ENCODE measurements at places on chromosomes 5 and 9.
A peak's percentile ranks its signal among the peaks of the same experiment; 100 is the strongest.

DNA sequence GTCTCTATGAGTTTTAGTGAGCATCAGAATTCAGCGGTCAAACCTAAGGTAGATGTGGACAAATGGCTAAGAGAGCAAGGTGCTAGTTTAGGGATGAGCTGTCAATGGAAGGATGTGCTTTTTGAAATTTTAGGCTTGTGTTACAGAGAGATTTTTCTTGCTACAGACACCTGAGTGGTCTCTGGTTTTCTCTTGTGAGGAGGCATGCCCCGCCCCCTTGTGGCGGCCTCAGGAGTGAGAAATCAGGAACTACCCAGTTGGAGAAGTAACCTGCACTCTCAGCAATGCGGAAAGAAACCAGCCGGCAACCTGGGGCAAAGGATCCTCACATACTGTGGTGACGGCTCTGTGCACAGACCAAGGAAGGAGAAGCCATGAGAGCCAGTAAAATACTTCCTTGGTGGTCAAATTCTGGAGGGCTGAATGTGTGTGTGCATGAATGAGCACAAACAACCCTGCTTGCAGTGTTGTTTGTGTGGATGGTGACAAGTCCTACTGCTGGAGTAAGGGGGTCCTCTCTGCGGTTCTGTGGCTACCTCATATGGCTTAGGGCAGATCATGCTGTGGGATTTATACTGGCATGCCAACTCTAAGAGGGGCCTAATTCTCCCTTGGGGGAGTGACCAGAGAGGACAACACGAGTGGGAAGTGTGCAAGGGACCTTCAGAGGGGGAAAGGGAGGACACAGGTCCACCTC, 16.7 kb upstream of the HSD17B4 start:
- DNase-seq: peak; percentile 47

GRCh38 chr9:108257382-108257781, 598.4 kb downstream of the ACTL7B start:
- no peak for DNase-seq

- DNase-seq: peak; percentile 86
Measured at GRCh38 chr9:16030528-16031185, 477.8 kb downstream of the CCDC171 start.

DNA sequence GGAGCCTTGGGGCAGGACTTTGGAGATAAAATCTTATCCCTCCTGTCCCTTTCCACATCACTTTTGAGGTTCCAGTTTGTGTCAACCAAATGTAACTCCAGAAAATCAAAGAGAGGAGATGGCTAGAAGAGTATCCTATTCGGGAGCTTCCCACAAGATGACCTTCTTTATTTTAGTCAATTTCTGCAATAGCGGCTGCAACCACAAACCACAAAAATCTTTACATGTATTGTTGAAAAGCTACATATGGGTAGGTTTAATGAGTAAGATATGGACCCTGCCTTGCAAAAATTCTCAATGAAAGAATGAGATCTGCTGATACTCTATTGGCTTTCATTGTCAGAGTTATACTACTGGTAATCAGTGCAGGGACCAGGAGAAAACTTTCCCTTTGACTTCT, 92.2 kb upstream of the MAMDC2 start:
- DNase-seq: no peak

DNA sequence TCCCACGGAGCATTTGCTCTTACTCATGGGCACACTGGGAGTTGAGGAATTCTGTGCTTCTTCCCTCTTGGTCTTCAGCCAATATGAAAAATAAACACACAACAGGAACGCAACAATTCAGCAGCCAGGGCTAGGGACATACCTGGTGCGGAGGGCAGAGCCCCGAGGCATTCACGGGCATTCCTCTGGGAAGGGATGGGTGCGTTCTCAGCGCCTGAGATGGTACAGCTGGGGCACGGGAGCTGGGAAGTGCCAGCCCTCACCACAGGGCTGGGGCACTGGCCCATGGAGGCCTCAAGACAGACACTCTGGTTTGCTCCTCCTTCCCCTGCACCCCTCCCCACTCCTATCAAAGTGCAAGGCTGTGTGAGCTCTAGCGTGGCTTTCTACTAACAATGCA, 2.1 kb downstream of the SLC6A3 start:
- no peak for DNase-seq

GRCh38 chr5:147092044-147092443, 142.8 kb upstream of the STK32A start:
- no peak for DNase-seq

GRCh38 chr9:15310107-15310850, 3.3 kb upstream of the TTC39B start:
- DNase-seq: no peak

DNA sequence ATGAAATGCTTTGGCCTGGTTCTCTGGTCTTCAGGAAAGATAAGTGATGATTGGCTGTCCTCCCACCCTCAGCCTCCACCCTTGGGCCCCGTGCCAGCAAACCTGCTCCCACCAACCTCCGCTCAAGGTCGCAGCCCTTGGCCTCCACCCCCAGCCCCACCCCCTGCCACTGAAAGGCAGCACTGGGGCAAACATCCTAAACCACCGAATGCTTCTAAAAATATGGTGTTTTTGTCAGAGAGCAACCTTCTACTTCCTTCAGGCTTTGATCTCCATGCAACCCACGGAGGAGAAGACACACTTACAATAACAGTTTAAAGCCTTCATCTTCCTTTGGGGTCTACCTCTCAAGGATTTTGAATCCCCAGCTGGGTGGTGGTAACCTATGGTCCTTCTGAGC, 24.0 kb upstream of the TCF7 start:
- DNase-seq: no peak

GRCh38 chr5:81827500-81827899, 76.6 kb upstream of the SSBP2 start:
- DNase-seq: no peak

DNA sequence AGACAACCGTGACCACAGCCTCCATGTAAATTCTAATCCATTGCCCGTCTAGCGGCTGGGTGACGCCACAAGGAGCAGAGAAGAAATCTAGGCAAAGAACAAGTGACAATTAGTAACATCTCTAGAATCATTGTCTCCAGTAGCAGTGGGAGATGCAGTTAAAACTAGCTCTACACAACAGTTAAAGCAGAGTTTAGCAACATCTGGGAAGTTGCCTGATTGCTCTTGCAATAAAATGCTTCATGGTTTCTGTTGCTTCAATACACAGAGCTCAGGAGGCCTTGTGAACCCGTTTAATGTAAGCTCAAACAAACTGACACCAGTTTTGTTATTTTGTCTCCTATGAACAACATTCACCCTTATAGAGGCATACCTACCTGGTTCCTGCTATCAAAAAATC, 369.8 kb upstream of the PDE4D start:
- DNase-seq: no peak

- no peak for DNase-seq
Measured at GRCh38 chr5:6827526-6828219, 114.4 kb downstream of the TENT4A start.

GRCh38 chr5:154047324-154047723, 8.6 kb downstream of the MFAP3 start:
- no peak for DNase-seq

GRCh38 chr5:490116-491106, 33.8 kb downstream of the SLC9A3 start:
- no peak for DNase-seq

DNA sequence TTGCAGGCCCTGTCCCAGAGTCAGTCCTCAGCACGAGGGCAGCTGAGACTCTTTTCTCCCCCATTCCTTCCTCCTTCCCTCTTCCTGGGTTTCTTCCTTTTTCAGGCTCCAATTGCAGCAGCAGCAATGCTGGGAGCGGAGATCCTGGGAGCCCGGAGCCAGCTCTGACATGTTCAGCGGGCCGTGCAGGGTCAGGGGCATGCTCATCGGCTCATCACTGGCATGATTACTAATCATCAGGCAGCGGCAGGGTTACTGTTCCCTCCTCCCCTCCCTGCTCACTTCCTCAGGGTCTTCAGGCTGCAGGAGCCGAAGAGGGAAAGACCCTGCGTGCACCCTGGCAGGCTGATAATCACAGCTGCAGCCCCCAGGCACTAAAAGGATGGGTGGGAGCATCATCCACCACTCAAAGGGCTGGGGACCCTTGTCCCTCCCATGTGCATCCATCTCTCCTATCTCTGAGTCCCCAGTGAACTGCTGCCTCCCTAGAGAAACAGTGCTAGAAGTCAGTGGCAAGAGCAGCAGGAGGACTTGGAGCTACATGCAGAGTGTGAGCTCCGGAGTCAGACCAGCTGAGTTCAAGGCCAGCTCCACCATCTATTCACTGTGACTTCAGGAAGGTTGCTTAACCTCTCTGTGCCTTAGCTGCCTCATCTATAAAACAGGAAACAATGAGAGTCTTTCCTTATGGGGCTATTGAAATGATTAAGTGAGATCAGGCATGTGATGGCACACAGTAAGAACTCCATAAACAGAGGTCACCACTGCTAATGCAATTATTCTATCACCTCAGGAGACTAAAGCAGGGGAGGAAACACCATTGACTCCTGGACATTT, 7.8 kb upstream of the KCNIP1 start:
- no peak for DNase-seq

GRCh38 chr5:18792145-18792544, 1157.9 kb downstream of the TAF11L14 start:
- no peak for DNase-seq

- DNase-seq: peak; percentile 48
Measured at GRCh38 chr5:72587661-72588308, 80.6 kb upstream of the ZNF366 start.

GRCh38 chr9:120755810-120756434, 37.3 kb downstream of the FBXW2 start:
- DNase-seq: peak; percentile 28

- DNase-seq: peak; percentile 67
Measured at GRCh38 chr5:6745706-6746222, 32.5 kb downstream of the TENT4A start.

DNA sequence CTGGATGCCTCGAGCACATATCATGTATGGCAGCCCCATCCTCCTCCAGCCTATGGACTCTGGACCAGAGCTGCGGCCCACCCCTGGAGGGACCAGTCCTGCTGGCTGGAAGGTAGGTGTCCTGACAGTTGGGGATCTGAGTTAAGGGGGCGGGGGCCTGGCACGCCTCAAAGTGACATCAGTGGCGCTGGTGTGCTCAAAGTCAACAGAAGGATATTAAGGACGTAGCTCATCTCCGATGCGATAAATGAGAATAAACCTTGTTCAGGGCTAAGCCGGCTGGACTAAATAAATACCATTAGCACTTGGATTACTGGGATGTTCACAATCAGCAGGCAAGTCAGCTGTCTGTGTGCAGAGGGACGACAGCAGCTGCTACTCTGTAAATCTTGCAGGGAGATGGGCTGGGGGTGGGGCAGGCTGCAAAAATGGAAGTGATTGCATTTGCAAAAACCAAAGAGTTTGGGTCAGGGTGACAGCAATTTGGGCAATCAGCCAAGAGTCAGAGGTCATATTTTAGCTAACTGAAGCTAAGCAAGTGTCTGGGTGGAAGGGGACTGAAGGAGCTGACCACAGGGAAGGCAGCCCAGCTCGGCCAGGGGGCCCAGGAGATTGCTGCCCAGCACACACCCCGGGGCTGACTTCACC, 80.0 kb upstream of the LRRTM2 start:
- DNase-seq: no peak

DNA sequence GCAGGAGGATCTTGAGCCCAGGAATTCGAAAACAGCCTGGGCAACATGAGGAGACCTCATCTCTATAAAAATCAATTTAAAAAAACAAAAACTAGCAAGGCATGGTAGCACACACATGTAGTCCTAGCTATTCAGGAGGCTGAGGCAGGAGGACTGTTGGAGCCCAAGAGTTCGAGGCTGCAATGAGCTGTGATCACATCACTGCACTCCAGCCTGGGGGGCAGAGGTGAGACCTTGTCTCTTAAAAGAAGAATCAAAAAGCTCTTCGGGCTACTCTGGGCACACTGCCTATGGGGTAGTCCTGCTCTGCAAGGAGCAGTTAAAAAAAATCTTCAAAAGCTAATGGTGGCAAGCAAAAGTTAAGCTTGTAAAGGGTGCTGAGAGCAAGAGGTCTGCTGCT, 23.5 kb downstream of the SKP1 start:
- no peak for DNase-seq

DNA sequence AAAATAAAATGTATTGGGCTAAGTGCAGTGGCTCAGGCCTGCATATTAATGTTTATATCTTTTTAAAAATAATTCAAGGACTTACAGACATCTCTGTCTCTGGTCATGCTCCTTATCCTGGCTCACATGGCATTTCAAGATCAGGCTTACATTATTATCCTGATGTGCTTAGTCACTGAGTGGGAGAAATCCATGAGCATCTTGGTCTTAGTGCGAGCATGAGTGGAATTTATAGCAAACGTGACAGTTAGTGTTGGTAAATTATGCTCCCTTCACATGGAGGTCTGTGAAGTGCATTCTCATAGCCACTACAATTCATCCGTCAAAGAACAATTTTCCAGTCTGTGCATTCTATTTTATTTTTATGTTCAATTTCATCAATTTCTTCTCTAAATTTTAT, 237.8 kb upstream of the EDIL3 start:
- peak; percentile 91 for DNase-seq

DNA sequence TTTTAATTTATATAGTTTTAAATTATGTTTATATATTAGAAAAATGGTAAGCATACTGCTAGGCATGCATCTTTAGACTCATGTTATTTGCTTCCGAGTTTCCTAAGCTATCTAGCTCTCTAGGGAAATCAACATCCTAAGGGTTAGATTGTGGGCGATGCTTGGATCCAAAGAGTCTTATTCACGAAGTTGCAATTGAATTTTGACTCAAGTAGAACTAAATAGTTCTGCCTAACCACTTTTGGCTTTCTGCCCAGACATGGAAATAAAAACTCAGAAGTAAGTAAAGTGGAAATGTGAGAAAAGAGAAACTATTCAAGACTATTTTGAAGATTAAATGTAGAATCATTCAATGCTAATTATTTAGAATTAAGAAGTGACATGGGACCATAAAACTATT, 440.4 kb downstream of the CDH18 start:
- DNase-seq: peak; percentile 54

GRCh38 chr9:73077625-73078030, 74.0 kb upstream of the ANXA1 start:
- DNase-seq: no peak

GRCh38 chr9:95206143-95206542, 111.4 kb downstream of the FANCC start:
- DNase-seq: peak; percentile 74

- no peak for DNase-seq
Measured at GRCh38 chr5:133241179-133242092, 189.6 kb downstream of the HSPA4 start.

- DNase-seq: peak; percentile 51
Measured at GRCh38 chr5:43769571-43770355, 166.8 kb downstream of the NNT start.

Data from amniotic epithelial cell (primary cell).